Stimulated activated CD4-positive, alpha-beta T cell treated with anti-CD3 and anti-CD28 coated beads, Interleukin-2, amount 100 ng/mL, for 24 hours (primary cell): ENCODE measurements at places on chromosomes 1 and 21.

- DNase-seq = no peak
Observed at GRCh38 chr21:21187579-21187978, 189.4 kb downstream of the NCAM2 start.

- no peak for DNase-seq
Observed at GRCh38 chr1:11800756-11801433, 4.9 kb downstream of the MTHFR start.

DNA sequence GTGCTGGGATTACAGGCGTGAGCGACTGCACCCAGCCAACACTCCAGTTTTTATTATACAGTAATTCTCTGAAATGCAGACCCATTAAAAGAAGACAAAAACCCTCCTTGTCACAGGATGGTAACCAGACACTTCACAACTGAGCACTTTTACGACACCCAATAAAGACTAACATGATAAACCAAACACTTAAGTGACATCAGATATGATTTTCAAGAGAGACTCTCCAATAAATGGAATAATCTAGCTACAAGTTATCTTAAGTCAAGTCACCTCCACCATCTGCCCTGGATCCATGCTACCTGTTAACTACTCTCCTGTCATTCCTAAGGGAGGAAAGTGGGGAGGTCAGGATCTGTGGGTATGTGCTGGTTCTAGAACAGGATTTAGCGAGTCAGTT, 5.6 kb downstream of the GNG12 start:
- DNase-seq = no peak

DNA sequence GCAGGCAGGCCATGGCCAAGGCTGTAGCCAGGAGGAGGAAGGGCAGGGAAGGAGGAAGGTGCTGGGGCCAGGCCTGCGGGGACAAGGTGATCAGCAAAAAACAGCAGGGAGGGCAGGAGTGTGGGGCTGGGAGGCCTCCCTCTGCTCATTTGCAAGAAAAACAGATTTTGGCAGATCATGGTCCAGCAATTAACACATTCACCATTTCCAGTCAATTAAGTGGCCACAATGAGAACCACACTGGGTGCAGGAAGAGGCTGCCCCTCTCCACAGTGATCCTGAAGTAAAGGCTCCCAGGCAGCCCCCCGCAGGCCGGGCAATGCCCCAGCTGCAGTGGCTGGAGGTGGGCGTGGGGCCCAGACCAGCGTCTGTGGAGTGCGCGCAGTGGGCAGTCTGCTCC, 54.6 kb downstream of the DMRTB1 start:
- DNase-seq = no peak

DNA sequence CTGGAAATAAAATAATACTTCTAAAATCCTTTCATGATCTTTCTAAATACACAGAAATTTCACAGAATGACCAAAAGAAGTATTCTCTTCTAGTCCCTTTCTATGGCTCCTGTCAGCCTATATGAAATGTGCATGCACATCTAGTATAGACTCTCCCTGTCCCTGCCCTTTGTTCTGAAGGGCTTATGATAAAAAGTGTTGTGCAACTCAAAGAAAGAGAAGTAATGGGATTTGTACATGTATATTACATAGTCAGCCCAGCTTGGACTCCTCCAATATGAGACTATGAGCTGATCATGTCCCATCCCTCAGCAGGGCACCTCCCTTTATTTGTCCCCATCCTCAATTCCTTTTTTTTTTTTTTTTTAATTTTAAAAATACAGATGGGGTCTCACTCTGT, 42.1 kb upstream of the LAX1 start:
- no peak for DNase-seq

DNA sequence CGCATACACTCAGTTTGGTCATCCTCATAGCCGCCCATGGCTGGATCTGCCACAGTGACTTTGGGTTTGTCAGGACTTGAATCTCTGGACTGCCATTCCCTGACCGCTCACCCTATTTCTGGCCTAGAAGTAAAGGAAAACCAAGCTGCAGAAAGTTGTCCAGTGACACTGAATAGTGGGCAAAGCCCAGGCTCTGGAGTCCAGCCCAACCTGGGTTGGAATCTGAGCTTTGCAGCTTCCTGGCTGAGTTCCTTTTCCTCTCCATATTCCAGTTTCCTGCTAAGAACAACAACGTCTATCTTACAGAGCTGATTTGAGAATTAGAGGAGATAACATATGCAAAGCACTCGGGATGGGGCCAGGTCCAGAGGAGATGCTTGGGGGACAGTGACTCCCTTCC, 15.6 kb upstream of the EIF4G3 start:
- DNase-seq = no peak

DNA sequence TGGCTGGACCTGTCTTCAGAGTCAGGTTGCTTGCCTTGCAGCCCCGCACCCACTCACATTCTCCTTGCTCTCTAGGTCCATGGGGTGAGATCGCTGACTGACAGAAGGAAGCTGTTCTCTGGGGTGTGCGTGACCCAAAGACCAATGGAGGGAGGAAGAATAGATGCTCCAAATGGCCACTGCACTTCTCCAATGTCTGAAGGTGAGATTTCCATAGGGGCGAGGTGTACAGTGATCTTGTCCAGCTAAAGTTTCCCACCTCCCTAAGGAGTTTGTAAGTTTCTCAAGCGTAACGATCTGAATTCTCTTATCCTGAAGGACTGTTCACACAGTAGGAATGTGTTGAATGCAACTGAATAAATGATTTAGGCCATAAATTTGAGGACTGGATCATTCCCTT, 211.9 kb upstream of the IRF2BP2 start:
- no peak for DNase-seq

DNA sequence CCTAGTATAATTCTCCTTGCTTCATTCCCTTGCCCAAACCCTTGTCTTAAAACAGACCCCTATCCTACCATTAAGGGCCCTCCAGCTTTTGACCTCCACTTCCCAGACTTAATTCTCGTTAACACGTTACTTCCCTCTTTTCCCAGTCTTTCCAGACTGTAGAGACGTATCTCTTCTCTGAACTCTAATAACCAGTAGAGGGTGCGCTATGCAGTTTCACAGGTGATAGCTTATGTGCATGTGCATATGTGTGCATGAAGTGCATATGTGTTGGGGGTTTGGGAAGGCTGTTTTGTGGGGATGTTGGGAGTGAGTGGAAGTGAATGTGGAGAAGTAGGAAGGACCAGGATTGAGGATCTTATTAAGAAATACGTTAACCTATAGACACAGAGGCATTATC, 78.1 kb upstream of the CCDC190 start:
- no peak for DNase-seq

- no peak for DNase-seq
Observed at GRCh38 chr1:21523297-21523813, 14.1 kb downstream of the ALPL start.

GRCh38 chr1:159882527-159882862, 17.5 kb downstream of the CFAP45 start:
- DNase-seq = no peak

GRCh38 chr1:55445416-55445815, 230.3 kb upstream of the USP24 start:
- no peak for DNase-seq

DNA sequence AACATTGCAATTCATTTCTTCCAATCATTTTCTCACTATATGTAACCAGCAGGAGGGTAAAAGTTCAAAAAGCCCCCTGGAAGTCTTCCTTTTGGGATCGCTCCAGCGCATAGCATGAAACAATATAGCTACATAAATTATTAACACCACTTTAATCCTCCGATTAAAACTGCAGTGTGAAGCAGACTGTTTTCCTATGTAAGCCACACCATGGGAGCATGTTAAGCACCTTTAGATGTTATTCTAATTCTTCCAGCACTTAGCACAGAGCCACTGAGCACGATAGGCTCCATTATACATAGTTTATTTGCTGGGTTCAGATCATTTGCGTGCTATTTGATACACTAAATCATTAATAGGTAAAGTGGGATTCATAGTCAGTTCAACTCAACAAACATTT, 18.4 kb upstream of the GADD45A start:
- no peak for DNase-seq

- no peak for DNase-seq
Observed at GRCh38 chr1:4660917-4661594, 6.6 kb downstream of the AJAP1 start.

- DNase-seq = peak; percentile 29
Observed at GRCh38 chr1:92410706-92411105, 76.0 kb downstream of the GFI1 start.

- DNase-seq = no peak
Observed at GRCh38 chr21:16476056-16476825, 746.5 kb downstream of the USP25 start.

- no peak for DNase-seq
Observed at GRCh38 chr1:57017717-57018116, 51.9 kb upstream of the C8B start.

- DNase-seq = no peak
Observed at GRCh38 chr1:110465814-110466380, 14.9 kb downstream of the PROK1 start.
